ENCODE measurements at places on chromosomes 4 and X.
A peak's percentile ranks its signal among the peaks of the same experiment; 100 is the strongest.

DNA sequence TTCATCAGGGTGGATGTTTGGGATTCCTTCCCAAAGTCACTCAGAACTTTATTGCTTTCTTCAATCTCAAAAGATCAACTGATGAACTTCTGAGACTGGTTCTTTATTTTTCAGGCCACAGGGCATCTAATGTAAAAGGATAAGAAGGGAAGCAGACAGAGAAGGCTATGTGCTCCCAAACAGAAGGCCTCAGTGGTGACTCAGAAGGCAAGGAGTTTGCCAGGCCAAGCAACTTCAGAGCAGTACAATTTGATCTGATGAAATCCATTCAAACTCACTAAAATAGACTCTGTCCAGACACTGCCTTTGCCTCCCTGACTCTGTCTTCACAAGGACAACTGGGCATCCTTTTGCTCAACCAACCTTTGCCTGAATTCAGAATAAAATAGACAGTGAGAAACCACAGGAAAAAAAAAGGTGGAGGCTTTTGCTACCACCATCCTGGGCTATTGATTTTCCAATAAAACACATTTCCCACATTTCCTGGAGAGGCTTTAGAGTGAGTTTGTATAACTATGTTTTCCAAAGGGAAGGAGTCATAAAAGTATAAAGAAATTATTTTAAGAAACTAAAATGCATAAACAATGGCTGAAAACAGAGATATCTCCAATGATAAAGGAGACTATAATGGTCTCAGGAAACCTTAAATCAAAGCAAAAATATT lies 55.2 kb downstream of the ARHGEF6 start:
- DNase-seq, result peak; percentile 72

DNA sequence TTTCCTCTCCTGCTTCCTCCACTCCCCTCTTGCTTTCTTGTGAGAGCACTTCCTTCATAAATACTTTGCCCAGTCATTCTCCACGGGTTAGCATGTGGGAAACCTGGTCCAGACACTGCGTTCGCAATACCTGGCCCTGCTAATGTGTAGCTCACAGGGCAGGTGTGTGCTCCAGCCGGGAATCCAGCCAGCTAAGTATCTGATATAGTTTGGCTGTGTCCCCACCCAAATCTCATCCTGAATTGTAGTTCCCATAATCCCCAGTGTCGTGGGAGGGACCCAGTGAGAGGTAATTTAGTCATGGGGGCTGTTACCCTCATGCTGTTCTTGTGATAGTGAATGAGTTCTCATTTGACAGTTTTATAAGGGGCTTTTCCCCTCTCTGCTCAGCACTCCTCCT lies 32.2 kb upstream of the STX18 start:
- no peak for DNase-seq

DNA sequence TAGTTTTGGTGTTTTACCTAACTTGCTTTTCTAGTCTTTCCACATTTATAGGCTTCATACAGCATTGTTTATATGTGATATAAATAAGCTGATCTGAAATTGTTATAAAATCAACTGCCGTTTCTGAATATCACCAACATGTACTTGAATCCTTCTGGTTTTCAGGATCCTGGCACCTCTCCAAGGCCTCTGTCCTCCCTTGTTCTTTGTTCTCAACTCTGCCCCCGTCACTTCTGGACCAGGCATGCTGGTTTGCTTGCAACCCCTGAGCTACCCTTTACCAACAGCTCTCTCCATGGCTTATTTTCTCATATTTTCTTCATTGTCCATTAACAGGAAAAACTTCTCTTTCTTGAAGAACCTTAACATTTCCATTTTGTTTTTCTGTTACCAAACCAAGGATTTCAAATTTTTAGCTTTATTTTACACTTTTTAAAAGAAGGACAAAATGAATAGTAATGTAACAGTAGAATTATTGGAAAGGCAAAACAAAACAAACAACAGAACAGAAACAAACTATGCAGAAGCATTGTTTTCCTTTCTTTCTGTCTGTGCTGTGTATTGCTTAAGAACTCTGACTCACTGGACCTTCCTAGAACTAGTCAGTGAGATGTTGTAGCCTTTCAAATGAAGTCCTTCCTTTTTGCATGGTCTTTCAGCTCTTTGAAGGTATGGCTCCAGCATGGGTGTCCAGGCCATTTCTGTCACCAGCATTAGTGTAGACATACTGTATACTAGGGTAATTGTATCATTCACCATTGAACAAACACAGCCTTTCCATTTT lies 44.8 kb downstream of the BANK1 start:
- DNase-seq, result peak; percentile 31

DNA sequence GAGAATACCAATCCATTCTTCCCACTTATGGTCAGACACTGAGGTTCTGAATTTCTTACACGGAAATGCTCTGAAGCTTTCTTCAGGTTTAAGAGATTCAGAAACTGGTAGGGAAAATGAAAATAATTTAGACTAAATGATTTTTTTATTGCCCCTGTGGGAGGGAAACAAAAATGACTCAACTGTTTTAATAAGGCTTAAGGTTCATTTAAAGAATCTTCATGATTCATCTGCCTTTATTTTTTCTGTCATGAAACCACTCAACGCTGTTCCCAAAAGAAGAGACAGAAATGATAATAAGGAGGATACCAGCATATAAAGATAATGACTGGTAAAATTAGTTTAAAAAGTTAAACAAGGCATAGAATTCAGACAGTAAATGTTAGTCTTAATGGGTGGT lies 39.3 kb upstream of the FAM47B start:
- DNase-seq, result peak; percentile 31

DNA sequence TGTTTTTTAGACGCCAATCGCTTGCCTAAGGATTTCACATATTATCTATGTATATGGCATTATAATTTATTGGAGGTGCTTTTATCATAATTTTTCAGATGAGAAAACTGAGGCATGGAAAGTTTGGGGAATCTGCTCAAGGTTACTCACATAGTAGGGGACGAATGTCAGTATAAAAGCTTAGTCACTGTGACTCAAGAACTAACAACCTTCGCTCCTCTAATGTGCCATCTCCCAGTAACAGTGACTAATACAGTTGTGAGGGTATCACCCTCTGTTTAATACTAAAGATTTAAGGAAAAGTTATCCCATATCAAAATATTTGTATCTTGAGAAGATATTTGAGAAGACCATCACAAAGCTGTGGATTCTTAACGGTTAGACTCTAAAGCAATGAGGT lies 353.1 kb upstream of the SPOCK3 start:
- no peak for DNase-seq

GRCh38 chr4:156298230-156298629 lies 344.6 kb upstream of the CTSO start:
- DNase-seq, result peak; percentile 97

DNA sequence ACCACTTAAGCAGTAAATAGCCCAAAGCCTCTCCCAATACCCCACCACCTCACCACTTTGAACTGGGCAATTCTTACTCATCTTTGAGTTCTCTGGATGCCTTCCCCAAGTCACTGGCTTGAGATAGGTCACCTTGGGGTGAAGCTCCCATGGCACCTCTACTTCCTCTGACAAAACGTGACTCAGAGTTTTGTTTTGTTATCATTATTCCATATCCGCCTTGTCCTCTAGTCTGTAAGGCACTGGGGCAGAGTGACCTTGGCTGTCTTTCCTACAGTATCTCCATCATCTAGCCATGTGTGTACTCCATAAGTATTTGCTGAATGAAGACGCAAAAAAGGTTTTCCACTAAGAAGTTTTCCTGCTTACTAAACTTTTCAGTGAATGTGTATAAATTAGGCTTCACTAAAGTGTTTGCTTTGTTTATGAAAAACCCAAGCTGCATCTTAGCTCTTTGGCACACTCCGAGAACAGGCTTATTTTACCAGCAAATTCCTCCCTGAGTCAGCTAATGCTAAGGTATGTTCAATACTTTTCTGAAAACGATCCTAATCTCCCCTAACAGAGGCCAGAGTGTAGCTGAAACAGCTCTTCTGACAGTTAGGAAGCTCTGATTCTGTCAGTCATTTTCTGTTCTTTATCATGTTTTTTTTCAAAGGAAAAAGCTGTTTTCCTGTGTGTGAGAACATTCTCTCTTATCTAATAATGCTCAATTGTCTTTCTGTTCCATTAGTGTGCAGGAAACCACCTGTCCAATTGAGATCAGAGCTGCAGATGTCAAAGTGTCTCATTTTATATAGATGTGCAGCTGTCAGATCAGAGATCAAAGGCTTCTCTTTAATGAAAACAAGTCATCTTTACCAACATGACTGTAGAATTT lies 30.2 kb upstream of the TSPAN5 start:
- peak; percentile 70 for DNase-seq

DNA sequence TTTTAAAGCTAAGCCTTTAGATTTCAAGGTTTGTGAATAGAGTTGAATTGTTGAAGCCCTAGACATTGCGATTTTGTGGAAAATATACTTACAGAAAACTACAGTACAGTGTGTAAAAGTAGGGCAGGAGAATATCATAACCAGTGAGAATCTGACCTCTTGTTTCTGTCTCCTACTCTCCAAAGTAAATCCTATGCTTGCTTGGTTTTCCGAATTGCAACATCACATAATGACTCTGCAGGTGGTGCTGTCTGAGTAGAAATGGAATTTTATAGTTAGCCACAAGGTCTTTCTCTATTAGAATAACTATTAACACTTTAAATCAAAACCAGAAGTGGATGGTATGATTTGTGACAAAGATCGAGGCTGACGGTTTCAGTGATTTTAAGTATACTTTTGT lies 505.6 kb downstream of the RAPGEF2 start:
- DNase-seq, result no peak

DNA sequence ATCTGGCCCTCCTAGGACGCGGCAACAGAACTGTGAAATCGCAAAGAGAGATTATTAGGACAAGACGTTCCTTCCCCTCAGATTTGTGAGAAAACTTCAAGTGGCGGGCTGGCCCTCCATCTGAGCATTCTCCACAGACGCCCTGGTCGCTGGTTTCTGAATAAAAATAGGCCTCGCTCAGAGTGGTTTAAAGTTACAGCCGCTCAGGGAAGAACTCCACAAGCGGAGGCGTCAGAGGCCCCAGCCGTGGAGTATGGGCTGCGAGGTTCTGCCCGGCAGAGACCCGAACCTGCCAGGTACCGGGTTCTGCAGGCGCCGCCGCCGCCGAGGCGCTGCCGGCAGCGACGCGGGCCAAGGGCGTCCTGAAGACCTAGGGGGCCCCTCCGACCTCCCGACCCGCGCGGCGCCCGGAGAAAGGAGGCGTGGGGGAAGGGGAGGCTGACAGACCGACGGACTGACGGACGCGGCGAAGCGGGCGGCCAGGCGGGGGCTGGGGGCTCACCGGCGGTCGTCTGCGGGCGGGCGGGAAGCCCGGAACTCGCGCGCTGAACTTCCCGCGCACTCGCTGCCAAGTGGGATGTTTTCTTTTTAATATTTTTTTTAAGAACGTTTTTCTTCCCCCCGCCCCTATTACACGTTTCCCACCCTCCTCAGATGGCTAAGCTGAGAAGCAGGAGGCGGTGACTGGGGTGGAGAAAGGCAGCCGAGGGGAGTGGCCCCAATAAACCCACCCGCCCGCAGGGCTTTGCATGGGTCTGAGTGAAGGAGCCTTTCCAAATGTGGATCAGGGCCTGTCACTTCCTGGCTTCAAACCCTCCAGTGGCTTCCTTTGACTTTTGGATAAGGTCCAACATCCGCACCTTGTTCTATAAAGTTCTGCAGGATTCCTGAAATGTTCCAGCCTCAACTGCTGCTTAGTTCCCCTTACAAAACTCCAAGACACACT lies at the start of gene PABPC4L:
Gene PABPC4L (minus strand): TSS at position 574 of the 946 bp plus-strand sequence. CDS start 770 bp downstream, outside the sequence.
- peak; percentile 24 for DNase-seq

- peak; percentile 85 for DNase-seq
Measured at GRCh38 chrX:131763674-131764073, 219.8 kb downstream of the OR13H1 start.

- DNase-seq, result peak; percentile 67
Measured at GRCh38 chr4:19358015-19358414, 893.7 kb upstream of the SLIT2 start.

- no peak for DNase-seq
Measured at GRCh38 chr4:133938061-133938460, 263.5 kb downstream of the PABPC4L start.

DNA sequence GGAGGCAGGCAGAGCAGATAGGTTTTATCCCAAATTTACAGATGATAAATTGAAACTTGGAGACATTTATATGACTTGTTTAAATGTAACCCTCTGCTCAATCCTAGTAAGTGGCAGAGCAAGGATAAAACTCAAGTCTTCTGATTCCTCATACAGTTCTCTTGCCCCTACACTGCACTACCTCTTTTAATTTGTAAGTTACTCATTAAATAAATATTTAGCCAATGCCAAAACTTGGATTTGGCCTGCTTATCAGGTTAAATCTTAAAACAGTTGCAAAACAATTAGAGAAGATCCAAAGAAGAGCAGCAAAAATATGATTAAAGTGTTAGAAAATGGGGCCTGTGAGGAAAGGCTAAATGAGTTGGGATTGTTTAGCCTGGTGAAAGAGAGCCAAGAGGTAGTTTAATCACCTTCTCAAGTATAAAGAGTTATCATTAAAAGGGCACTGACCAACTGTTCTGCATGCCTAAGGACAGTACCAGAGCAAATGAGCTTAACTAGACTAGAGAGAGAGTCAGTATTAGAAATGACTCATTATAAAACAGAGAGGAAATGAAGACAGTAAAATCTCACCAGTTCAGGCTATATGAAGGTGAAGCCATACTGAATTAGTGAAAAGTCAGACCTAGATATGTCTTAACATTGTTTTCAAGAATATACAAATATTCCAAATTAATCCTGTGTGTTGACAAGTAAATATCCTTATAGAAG lies 146.3 kb downstream of the GRIA3 start:
- no peak for DNase-seq

- DNase-seq, result peak; percentile 26
Measured at GRCh38 chrX:103847174-103847870, 15.3 kb upstream of the RAB9B start.

DNA sequence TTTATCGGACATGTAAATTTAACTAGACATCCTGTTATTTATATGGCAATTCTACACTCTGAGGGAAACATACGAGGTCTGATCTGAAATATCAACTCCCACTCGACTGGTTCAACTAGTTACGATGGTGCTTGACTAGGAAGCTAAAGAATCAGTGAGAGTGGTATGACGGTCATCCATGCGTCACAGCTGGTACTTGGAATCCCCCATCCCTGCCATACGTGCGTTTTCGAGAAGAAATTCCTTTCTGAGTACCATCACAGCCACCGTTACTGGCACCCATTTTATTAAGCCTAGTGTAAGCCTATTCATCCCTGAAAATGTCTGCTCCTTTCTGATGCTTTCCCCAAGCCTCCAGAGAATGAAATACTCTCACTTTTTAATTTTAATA lies 695 bp upstream of the PIGA start:
- peak; percentile 84 for DNase-seq

GRCh38 chr4:92074839-92075238 lies 228.9 kb upstream of the GRID2 start:
- DNase-seq, result no peak

- DNase-seq, result peak; percentile 39
Measured at GRCh38 chr4:113434247-113434587, 327.3 kb downstream of the CAMK2D start.

Data from IMR-90 (cell line).